ENCODE measurements at places on chromosomes 16 and 17. TPM values are rescaled to one million over a fixed set of nuclear protein-coding genes. Genes with fewer than 3 reads are reported as not detected.

- no peak for DNase-seq
Observed at GRCh38 chr17:44448412-44448811, 54.8 kb downstream of the GPATCH8 start.

DNA sequence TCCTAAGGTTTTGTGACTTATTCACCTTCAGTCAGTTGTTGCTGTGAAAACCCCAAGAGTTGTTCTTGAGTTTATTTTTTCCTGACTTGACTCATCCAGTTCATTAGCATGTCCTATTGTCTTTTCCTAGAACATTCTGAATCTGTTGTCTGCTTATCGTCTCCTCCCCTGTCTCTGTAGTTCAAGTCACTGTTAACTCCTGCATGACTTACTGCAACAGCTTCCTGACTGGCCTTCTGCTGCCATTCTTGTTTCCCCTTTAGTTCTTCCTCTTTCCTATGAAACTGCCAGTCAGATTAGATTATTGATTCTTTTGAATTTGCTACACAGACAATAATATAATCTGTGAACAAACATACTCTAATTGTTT lies 161.5 kb downstream of the FTO start:
- peak; percentile 71 for DNase-seq

- no peak for DNase-seq
Observed at GRCh38 chr17:10674704-10675103, 17.6 kb upstream of the MYH3 start.

- no peak for DNase-seq
Observed at GRCh38 chr16:86522634-86523033, 12.3 kb downstream of the FOXF1 start.

The IGF2BP1 gene
- total RNA-seq, result 4.3 TPM

The CHAD gene
- not detected for total RNA-seq

DNA sequence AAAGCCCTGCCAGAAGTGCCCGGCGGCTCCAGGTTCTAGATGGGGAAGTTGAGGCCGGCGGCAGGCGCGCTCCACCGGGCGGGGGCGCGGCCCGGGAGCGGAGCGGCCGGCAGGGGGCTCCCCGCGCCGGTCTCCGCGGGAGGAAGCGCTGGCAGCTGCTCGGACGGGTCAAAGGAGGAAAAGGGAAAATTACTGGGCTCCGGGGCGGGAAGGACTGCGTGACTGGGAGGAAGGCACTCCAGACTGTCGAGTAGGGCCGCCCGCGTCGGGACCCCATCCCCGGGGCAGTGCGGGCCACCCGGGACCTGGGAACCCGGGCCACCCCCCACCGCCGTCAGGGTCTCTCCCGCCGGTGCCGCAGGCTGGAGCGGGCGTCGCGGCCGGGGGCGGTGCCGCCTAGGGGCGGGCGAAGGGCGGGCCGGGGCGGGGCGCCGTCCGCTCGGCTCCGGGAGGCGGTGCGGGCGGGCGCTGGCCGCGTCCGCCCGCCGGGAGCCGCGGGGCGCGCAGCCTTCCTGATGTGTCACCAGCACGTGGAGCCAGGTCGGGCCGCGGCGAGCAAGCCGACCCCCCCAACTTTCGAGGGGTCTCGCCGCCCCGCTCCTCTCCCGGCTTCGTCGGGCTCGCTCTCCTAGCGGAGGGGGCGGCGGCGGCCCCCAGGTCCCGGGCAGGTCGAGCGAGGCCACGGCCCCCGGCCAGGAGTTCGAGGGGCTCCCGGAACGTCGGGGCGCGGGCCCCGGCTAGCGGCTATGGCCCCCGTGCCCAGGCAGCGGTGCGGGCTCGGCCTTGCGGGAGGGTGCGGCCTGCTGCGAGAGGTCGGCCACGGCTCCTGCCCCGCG lies 167.5 kb downstream of the RAB11FIP4 start:
- peak; percentile 93 for DNase-seq

GRCh38 chr17:42819939-42820535 lies 4.0 kb downstream of the BECN1 start:
- DNase-seq, result peak; percentile 82

DNA sequence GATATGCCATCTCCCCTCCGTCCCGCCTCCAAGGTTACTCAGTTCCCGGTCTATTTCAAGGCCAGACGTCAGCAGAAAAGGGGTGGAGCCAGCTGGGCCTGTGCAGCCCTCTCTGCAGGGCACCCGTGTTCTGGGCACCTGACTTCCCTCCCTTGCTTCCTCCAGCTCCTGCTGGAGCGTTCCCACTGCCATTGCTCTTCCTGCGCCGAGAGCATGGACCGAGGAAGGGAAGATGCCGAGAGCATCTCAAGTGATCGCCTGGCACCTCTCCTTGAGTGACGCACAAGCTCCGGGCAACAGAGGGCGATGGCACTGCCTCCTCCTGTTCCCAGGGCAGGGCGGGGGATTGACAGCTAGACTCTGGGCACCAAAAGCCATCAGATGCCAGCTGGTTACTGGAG lies 29.4 kb upstream of the NAT9 start:
- DNase-seq, result no peak

- DNase-seq, result no peak
Observed at GRCh38 chr16:88390735-88391134, 8.0 kb downstream of the ZNF469 start.

GRCh38 chr17:61556224-61557188 lies 34.5 kb downstream of the NACA2 start:
- no peak for DNase-seq

GRCh38 chr16:13052431-13052830 lies 151.0 kb downstream of the SHISA9 start:
- no peak for DNase-seq

DNA sequence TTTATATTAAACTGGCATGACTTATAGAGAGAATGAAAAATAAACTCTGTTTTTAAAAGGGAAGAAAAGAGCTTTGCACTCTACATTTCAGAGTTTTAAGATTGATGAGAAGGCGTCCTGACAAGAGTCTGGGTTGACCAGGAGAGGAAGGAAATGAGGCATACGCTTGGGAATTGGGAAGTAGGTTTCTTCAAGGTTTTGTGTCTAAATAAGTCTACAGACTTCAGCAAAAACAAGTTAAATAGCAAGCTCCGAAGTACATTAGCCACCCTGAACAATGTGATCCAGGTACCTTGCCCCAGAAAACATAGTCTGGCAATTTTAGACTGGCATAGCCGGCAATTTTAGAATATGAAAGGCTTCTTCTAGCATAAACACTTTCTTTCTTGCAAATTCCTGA lies 28.5 kb upstream of the CCDC182 start:
- no peak for DNase-seq

GRCh38 chr16:87489434-87490045 lies 3.3 kb downstream of the ZCCHC14 start:
- peak; percentile 52 for DNase-seq

DNA sequence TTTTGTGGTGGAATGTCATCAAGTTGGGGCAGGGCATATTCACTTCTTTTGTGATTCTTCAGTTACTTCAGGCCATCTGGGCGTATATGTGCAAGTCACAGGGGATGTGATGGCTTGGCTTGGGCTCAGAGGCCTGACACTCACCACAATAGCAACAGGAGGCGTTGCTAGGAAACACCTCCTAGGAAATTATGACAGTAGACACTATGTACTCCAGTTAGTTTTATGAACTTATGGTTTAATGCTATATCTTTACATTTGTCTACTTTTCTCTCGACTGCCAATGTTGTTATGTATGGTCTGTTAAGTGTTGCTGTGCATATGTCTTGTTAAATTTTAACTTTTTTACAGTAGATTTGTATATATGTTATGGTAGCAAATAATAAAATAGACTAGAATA lies 788.7 kb upstream of the GOT2 start:
- no peak for DNase-seq

DNA sequence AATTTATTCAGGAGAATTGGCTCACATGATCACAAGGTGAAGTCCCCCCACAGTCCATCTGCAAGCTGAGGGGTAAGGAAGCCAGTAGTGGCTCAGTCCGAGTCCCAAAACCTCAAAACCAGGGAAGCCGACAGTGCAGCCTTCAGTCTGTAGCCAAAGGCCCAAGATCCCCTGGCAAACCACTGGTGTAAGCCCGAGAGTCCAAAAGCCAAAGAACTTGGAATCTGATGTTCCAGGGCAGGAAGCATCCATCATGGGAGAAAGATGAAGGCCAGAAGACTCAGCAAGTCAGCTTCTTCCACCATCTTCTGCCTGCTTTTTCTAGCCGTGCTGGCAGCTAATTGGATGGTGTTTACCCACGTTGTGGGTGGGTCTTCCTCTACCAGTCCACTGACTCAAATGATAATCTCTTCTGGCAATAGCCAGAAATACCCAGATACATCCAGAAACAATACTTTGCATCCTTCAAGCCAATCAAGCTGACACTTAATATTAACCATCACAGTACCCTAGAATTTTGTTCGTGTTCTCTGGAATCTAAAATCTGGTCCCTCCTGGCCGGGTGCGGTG lies 40.4 kb downstream of the TMEM114 start:
- DNase-seq, result no peak

- DNase-seq, result no peak
Observed at GRCh38 chr17:59289981-59290301, 41.5 kb upstream of the YPEL2 start.

GRCh38 chr17:16027708-16028584 lies 28.3 kb downstream of the TTC19 start:
- peak; percentile 95 for DNase-seq

DNA sequence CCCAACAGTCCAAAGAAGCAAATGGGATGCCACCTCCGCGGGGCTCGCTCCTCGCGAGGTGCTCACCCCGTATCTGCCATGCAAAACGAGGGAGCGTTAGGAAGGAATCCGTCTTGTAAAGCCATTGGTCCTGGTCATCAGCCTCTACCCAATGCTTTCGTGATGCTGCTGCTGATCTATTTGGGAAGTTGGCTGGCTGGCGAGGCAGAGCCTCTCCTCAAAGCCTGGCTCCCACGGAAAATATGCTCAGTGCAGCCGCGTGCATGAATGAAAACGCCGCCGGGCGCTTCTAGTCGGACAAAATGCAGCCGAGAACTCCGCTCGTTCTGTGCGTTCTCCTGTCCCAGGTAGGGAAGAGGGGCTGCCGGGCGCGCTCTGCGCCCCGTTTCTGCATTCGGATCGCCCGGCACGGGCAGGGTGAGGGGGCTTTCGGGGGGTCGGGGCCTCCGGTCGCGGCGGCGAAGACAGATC lies at the start of gene CDH13:
Gene CDH13 (plus strand): TSS at position 179 of the 471 bp plus-strand sequence.
- DNase-seq, result peak; percentile 87

- DNase-seq, result no peak
Observed at GRCh38 chr16:50591800-50592771, 43.9 kb downstream of the NKD1 start.

The ADGRG1 gene
- 0.89 TPM for total RNA-seq

The CHST5 gene
- total RNA-seq, result 0.25 TPM

DNA sequence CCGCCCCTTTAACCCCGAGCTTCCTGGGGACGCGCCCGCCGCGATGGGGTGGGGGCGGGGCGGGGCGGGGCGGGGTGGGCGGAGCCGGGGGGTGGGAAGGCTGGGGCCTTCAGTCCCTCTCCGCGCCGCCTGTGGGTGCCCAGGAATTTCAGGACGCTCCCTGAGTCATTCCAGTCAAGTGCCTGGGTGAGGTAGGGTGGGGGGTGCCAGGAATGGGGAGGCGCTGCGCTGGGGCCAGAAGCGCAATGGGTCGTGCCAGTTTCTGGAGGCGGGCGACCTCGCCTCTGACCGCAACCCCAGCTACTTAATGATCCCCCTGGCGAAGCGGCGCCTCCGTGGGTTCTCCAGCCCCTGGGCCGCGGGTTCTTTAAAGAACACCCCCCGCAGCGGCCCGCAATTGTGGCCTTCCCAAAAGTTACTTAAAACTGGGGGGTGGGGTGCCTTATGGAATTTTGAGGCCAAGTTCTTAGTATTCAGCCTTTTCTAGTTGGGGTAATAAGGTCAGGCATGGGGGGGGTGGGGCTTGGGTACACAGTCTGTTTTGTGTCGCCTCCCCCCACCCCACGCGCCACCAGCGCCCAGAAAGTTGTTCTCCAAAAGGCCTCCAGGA lies 826 bp upstream of the GSE1 start:
- DNase-seq, result peak; percentile 97

The TVP23A gene
- total RNA-seq, result not detected

The NOMO2 gene
- 144 TPM for total RNA-seq

DNA sequence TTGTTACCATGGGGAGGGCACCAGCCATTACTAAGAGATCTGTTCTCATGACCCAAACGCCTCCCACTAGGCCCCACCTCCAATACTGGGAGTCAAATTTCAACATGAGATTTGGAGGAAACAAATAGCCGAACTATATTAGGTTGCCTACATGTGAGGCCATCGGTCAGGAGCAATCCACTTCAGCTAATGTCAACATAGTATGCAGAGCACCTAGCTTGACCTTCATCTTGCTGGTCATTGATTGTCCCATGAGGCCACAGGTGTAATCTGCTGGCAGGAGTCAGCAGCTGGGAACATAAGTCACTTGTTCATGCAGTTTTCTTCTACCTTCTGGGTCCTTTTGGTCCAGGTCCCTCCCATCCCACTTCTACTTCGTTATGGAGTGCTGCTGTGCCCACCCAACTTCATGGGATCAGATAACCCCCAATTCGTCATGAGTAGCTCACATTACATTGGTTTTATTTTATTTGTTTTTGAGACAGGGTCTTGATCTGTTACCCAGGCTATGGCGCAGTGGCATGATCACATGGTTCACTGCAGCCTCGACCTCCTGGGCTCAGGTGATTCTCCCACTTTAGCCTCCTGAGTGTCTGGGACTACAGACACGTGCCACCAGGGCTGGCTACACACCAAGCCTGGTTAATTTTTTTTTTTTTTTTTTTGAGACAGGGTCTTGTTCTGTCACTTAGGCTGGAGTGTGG lies 5.9 kb upstream of the KPNA2 start:
- peak; percentile 3 for DNase-seq

GRCh38 chr16:4990415-4990814 lies 32.3 kb downstream of the SEC14L5 start:
- no peak for DNase-seq

DNA sequence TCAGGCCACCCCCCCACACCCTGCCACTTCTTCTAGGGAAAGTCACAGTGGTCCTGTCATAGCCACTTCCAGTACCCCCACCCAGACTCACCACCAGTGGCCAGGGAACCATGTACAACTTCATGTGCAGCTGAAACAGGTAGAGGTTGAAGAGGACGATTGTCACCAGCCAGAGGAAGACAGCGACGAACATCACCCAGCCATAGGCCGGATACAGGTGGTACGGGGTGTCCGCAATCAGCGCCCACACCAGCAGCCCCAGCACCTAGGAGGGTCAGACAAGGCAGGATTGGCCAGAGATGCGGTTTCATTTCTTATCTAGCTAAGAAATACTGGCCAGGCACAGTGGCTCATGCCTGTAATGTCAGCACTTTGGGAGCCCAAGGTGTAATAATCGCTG lies 16.7 kb downstream of the ARL2BP start:
- DNase-seq, result no peak

Measured in GM23248 (cell line).